Thoracic aorta (tissue), 2 donors: ENCODE measurements at places on chromosomes 6 and 20. TPM values are rescaled to one million over a fixed set of nuclear protein-coding genes. Genes with fewer than 3 reads are reported as not detected.

GRCh38 chr20:60694763-60695162 is 557.3 kb upstream of the CDH4 start:
- no peak overlapping the region for H3K4me3 ChIP-seq
- H3K36me3 ChIP-seq, result no peaks in the 10 kb centered on the region
- H3K27ac ChIP-seq, result no peak overlapping the region
- H3K27me3 ChIP-seq, result no peaks in the 10 kb centered on the region
- no peak for DNase-seq
- H3K4me1 ChIP-seq, result no peaks in the 10 kb centered on the region

DNA sequence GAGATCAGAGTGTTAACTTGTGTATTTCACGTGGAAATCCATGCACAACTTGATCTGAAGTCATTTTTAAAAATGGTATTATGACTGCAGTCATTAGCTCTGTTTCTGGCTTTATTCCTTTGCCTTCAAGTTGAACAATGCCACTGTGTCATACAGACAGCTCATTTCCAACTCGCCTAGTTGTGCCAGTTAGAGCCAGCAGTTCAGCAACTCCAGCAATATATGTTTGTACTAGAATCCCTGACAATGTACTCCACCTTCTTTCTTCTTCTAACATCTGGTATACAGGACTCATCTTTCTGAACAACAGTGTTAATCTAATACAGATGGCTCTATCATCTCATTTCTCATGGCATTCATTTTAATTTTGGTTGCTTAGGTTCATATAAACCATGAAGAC is 418.3 kb upstream of the POU3F2 start:
- DNase-seq, result no peak
- no peaks in the 10 kb centered on the region for H3K27me3 ChIP-seq
- no peaks in the 10 kb centered on the region for H3K4me1 ChIP-seq
- no peak overlapping the region for H3K27ac ChIP-seq

COL11A2 gene
- total RNA-seq, result 3.4 TPM

SULF2 gene
- 39.0 TPM for total RNA-seq

WFDC10B gene
- total RNA-seq, result not detected

- peaks cover 14% of the 10 kb centered on the region for H3K4me1 ChIP-seq
- no peak for DNase-seq
- H3K27ac ChIP-seq, result no peak overlapping the region
- H3K4me3 ChIP-seq, result peak overlapping the region; percentile 0
These were observed 112.9 kb upstream of the TOP1 start for GRCh38 chr20:40915756-40916155.

GRCh38 chr20:14536738-14537137 is 199.3 kb upstream of the FLRT3 start:
- no peak for DNase-seq
- H3K4me1 ChIP-seq, result no peaks in the 10 kb centered on the region
- H3K36me3 ChIP-seq, result no peaks in the 10 kb centered on the region
- H3K4me3 ChIP-seq, result no peak overlapping the region

NQO2 gene
- total RNA-seq, result 25.7 TPM

TREML4 gene
- total RNA-seq, result not detected

DNA sequence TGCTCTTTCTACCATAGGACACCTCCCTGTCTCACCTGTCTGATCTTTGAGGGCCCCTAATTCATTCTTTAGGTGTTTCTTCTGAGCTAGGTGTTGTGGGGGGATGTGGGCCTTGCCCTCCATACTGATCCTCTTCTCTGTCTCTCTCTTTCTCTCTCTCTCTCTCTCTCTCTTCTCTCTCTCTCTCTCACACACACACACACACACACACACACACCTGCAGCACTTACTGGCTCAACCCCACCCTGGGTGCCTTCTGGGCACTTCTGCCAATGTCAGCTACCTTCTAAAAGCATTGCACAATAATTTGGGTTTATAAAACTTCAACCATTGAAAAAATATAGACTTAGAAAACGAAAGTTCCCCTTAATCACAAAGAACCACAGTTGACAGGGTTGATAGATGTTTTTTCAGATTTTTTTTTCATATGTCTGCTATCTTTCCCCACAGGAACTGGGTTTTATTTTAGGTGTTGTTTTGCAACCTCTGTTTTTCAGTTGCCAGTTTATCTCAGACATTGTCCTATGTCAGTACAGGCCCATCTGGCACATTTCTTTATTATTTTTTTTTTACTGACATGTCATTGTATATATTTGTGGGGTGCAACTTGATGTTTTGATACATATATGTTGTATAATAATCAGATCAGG is 28.1 kb downstream of the PKIG start:
- no peak for DNase-seq
- no peak overlapping the region for H3K4me3 ChIP-seq
- H3K27me3 ChIP-seq, result no peaks in the 10 kb centered on the region
- H3K27ac ChIP-seq, result peak overlapping the region; percentile 79

TMEM217 gene
- 0.41 TPM for total RNA-seq
